Breast epithelium (tissue), 4 donors: ENCODE measurements at places on chromosomes 13 and 19. TPM values are rescaled to one million over a fixed set of nuclear protein-coding genes. Genes with fewer than 3 reads are reported as not detected.

DNA sequence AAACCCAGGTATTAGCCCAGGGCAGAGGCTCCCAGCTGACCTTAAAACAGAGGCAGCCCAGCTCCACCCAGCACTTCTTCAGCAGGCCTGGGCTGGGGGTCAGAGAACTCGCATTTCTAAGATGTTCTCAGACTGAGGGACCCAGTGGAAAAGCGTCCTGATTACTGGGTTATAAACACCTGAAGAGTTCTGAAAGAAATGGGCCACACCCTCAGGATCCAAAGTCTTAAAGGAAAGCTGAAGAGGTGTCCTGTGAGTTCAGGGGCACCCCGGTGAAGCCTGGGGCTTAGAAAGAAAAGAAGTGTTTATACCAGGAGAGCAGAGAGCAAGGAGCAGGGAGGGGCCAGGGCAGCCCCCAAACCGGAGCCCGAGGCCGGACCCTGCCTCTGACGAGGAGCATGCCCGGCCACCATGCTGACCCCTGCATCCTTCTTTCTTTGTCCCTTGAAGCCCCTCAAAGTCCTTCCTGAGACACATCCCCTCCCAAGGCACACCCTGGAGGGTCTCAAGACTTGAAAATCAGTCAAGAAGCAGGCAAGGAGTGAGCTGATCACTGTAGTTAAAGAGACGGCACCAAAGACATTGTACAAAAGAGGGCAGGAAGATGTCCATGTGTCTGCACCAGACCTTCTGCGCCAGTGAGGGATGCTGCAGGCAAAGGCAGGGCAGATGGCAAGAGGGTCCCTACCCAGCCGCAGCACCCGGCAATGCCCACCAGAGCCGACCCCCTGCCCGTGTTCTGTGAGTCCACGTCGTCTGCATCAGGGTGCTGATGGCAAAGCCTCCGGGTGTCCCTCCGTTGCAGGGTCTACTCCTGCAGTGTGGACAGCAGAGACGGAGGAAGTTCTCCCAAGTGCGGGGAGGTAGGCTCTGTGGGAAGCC lies 10.6 kb upstream of the RAB20 start:
- DNase-seq, result no peak

SRRM5 gene
- total RNA-seq, result 1.6 TPM

DNA sequence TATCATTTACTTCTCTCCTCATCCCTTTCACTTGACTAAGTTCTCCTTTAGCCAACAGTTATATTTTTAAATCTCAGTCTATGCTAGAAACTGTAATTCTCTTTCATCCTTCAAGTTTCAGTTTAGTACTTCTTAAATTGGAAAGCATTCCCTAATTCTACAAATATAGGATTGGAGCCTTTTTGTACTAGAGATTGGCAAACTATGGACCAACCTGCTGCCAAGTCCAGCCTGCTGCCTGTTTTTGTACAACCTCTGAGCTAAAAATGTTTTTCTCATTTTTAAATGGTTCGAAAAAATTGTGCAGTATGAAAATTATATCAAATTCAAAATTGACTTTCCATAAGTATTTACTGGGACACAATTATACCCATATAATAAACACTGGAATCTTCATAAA lies 1381.5 kb upstream of the SPRY2 start:
- no peak for DNase-seq

DNA sequence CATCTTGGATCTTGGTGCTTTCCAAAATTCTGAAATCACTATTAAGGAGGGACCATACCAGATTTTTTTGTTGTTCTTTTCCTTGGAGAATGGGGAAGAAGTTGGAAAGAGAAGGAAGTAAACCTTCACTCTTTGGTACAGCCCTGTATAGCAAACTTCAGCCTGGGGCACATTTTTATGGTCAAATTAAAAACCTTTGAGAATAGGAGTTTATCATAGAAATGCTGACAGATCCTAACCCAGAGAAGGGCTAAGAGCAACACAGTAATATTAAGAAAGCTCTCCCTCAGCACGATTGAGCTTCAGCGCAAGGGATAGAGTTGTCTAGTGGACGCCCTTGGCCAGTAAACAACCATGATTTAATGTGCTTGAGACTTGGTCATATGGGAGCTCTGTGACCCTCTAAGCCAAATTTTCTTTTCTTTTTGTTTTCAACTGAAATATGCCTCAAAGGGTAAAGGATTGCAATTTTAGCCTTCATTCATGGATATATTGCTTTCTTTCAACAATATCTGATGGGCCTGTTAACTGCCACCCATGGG lies 294.3 kb upstream of the MAB21L1 start:
- DNase-seq, result no peak

DNA sequence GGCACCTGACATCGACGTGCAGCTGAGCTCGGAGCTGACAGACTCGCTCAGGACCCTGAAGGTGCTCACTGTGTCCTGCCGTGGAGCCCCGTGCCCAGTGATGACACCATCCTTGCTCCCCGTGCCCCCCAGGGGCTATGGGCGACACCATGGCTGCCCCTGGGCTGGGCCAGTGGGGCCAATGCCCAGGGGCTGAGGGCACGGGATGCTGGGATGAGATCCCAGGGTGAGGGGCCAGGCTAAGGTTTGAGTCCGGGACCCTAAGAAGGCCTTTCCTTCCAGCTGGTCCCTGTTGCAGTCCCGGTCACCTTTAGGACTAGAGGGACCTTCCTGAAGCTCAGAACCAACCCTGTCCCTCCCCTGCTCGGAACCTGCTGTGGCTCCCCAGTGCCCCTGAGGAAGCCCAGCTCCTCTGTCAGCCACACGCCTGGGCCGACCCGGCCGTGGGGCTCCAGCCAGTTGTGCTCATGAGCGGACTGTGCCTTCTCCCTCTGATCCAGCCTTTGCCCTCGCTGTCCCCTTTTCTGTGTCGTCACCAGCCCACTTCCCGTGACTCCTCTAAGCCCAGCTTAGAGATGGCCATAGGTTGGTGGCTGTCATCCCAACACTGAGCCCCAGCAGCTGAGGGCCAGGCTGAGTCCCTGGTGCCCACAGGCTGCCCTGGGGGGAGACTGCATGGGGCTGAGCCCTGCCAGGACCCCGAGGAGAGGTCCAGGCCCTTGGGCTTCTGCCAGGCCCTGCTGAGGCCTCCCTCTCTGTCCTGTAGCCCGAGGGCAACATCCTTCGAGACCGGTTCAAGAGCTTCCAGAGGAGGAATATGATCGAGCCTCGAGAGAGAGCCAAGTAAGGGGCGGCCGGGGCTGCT lies 10.6 kb downstream of the NOP53 start:
- DNase-seq, result no peak
